Fibroblast of skin of left quadriceps (primary cell): ENCODE measurements at places on chromosomes 6 and 20.

- DNase-seq: no peak
These were observed 93.6 kb upstream of the NOX3 start for GRCh38 chr6:155549028-155549798.

DNA sequence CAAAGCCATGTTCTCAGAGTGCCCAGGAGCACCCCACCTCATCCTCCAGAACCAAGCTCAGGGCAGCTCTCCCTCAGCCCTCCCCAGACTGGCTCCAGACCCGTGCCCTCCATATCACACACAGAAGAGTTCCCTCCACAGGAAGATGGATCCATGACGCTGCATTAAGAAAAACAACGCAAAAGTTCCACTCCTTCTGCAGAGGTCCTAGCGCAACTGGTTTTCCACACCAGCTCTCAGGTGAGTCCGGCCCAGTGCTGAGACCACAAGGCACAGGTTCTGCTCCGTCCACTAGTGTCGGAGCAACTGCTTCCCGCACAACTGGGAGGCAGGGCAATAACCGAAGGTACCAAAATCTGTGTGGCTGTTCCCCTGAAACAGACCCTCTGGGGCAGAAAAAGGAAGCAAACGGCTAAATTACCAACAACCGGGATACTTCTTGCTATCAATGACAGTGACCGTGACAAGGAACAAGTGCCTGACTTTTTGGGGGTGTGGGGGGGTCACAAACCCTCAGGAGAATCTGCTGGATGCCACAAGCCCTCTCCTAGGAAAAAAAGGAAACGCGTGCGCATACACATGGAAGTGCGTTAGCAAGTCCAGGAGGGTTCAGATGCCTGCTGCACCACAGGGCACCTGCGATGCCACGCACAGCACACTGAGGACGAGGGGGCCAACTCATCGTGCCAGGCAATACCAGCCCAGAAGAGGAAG lies 49.2 kb downstream of the MYH7B start:
- DNase-seq: no peak

GRCh38 chr20:37361336-37361735 lies 15.4 kb downstream of the SRC start:
- DNase-seq: no peak

DNA sequence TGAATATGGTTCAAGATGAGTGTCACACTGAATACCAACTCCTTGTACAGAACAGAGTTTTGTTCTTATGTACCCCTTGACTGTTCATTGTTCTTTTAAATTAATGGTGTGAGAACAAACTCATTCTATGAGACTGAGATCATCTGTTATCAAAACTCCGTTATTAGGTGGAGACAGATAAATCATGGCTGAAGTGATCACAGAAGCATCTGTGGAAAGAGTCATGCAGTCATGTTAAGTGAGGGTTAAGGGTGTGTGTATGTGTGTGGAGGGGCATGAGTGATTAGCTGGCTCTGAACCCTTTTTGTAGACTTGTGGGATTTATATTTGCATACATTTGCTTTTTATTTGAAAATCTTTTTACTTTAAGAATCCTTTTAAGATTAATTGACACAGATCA lies 24.7 kb downstream of the ADGRG6 start:
- no peak for DNase-seq

- no peak for DNase-seq
These were observed 16.6 kb downstream of the GJA10 start for GRCh38 chr6:89910902-89911240.

DNA sequence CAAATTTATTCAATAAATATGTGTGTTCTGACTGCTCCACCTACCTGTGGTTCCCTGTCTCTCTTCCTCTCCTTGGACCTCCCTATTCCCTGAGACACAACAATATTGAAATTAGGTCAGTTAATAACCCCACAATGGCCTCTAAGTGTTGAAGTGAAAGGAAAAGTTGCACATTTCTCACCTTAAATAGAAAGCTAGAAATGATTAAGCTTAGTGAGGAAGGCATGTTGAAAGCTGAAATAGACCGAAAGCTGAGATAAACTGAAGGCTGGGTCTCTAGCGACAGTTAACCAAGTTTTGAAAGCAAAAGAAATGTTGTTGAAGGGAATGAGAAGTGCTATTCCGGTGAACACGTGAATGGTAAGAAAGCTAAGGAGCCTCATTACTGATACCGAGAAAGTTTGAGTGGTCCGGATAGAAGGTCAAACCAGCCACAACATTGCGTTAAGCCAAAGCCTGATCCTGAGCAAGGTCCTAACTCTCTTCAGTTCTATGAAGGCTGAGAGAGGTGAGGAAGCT lies 34.1 kb downstream of the UST start:
- no peak for DNase-seq

DNA sequence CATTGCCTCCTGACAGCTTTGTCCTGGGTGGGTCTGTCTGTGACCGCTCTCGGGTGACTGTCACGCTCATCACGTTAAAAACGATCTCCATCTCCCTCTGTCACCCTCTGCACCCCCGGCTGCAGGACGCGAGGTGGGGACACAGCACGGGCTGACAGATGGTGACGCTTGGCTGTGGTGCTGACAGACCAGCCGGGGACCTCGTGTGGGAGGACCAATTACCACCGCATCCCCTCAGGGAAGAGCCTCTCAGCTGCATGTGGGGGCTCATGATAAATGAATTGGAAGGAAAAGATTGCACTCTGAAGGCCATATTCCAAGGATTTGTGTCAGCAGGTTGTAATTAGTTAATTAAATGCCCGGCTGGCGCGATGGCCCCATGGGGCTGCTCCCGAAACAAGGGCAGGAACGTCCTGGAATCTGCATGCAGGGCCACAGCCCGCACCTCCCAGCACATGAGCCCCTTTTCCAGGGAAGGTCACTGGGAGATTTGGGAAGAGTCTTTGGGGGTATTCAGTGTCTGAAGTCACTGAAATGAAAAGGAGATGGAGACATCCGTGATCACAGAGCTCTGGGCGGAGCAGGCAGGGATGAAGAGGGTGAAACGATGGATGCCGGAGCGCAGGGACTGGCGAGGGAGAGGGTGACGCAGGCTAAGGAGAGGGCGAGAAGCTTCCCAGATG lies 87.1 kb downstream of the ERMARD start:
- DNase-seq: no peak

- DNase-seq: no peak
These were observed 59.7 kb downstream of the KIF13A start for GRCh38 chr6:17927705-17928104.

DNA sequence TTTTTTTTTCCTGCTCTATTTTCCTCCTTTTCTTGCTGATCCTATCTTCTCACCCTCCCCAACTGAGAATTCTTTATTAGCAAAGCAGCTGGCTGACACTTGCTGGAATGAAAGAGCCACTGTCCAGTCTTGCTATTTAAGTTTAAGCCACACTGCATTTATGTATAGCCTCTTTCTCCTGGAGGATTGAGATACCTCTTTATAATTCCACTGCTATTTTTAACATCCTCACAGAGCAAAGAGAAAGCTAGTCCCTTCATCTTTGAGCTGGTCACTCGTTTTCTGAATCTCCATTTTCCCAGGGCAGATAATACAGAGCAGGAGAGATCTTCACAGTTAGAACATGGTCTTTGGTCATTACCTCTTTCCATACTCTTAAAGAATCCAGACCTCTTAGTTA lies 36.0 kb upstream of the EEF1A1 start:
- DNase-seq: no peak

DNA sequence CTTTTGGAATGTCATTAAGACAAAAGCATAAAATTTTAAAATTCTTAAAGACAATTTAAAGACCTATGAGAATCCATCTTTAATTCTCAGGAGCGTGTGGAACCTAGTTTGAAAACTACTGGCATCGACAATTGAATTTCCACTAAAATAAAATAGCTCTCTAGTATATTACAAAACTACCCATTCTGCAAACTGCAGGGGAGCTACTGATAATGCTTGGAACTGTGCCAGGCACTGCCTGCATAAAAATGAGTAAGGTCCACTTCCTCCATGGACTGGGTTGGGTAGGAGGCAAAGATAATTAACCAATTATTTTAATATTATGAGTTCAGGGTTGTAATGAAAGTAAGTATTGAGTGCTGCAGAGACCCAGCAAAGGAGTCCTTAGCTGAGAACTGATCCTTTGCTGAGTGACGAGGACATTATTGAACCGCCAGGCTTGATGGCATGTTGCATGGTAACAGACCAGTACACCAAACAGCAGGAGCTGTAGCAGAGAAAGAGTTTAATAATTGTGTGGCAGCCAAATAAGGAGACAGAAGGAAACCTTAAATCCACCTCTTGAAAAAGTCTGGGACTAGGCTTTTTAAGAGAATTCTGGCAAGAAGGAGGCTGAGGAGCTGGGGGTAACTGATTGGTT lies 261.3 kb downstream of the ESR1 start:
- no peak for DNase-seq

DNA sequence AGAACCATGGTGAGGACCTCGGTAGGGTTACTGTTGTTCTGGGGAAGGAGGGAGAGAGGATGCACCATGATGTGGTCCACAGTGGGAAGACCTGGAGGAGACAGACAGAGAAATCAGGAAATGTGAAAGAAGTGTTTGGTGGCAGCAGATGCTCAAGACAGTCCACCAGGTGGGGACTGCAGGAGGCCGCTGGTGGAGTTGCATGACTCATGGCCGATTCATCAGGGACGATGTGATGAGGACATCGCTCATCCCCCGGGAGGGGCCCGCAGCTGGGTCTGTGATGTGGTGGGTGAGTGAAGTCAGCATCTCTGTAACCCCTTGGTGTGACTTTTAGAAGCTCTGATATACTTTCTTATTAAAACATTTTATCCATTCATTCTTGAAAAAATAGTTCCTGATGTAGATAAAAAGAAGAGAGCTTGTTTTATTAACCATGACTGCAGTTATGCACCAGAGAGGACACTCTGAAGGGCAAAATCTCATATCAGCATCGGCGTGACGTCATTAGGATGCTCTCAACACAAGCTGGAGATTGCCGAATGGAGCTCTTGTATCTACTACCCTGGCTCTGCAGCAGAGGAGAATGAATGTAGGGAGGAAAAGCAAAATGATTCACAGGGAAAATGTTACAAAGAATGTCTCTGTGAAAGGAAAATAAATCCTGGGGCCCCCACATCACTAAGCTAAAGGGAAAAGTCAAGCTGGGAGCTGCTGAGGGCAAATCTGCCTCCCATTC lies 71.2 kb downstream of the RAMACL start:
- DNase-seq: peak; percentile 61

- no peak for DNase-seq
These were observed 37.5 kb downstream of the CARMIL1 start for GRCh38 chr6:25316626-25317025.

GRCh38 chr20:13611611-13612125 lies 27.1 kb downstream of the TASP1 start:
- DNase-seq: no peak

DNA sequence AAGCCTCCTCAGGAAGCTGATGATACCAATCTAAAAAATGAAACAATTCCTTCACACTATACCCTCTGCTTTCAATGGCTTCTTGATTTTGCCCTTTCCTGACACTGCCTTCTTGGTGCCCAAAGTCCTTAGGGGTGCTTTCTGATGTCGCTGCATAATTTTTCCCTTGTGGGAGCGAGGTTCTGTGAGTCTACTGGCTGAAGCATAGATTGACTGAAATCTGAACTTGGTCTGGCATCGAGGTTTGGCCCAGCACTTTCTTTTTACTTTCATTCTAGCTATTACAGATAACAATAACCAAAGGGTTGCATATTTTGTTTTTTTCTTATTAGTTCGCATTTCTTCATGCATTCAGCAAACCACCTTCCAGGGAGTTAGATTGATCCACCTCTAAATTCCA lies 65.8 kb downstream of the E2F3 start:
- no peak for DNase-seq

DNA sequence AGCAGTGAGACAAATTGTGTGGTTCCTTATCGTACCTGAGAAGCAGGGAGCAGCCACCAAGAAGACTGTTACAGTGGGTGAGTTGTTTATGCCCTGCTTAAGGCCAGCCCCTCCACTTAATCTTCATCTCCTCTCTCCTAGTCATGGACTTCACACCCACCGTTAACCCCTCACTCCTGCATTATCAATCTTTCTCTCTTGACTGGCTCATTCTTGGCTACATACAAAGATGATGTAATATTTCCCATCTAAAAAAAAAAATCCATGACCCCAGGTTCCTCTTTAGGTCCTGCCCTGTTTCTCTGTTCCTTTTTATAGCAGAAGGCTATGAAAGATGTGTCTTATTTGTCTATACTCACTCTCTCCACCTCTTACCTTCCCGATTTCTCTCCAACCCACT lies 72.4 kb downstream of the SHLD1 start:
- no peak for DNase-seq

- no peak for DNase-seq
These were observed 30.8 kb downstream of the KDM1B start for GRCh38 chr6:18186033-18186432.

DNA sequence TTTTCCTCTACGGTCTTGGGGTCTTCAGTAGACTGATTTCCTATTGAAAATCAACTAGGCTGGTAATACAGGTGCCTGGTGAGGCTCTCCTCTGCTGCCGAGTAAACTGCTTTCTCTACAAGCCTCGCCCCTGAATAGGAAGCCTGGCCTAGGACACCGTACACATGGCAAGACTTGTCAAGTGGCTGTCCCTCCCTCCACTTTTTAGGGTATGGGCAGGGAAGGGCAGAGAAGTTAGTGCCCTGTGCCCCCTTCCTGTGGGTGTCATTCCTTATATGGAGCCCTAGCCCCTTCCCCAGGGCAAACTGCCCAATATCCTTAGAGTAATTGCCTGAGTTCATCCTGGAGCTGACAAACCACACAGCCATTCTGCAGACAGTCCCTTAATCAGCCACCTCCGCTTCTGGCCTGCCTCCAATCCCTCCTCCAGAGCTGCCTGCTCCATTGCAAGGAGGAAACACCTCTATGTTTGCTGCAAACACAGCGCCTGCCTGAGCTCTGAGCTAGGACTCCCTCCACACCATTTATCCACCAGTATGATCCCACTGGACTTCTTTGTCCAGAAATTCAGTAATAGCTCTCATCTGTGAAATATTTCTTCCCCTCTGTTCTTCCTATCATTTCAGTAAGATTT lies 93.1 kb downstream of the CHD6 start:
- DNase-seq: no peak

DNA sequence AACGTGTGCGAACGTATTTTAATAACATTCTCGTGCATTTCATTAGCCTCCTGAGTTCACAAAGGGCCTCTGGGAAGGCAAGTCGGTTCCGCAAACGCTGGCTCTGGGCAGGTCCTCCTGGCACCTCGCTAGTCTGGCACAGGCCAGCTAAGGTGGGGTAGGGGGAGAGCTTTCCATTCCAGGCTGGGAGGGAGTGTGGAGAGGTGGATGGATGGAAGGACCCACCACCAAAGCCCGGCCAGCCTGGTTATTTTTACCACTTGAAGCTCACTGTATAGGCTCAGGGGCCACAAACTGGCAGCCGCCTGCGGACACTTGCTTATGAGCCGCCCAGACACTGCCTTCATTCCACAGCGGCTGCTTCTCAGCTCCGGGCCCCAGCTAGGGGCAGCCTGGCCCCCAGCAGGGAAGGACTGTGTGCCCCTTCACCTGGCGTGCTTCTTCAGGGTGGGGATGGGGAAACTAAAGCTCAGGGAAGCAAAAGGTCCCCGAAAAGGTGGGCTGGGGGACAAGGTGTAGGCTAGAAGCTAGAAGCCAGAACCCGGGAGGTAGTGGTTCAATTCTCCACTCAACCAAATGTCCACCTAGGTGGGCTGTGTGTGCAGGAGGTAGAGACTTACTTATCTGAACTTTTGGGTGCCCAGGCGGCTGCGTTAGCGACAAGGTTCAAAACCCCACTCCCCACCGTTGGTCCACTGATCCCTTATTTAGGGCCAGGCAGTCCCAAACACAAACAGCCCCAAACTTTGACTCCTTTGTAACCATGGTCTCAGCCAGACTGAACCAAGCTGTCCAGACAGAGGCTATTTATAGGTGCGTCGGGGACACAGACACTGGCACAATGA lies 1.7 kb downstream of the PMEPA1 start:
- DNase-seq: no peak
